ENCODE measurements at places on chromosomes 4 and X. TPM values are rescaled to one million over a fixed set of nuclear protein-coding genes. Genes with fewer than 3 reads are reported as not detected.

DNA sequence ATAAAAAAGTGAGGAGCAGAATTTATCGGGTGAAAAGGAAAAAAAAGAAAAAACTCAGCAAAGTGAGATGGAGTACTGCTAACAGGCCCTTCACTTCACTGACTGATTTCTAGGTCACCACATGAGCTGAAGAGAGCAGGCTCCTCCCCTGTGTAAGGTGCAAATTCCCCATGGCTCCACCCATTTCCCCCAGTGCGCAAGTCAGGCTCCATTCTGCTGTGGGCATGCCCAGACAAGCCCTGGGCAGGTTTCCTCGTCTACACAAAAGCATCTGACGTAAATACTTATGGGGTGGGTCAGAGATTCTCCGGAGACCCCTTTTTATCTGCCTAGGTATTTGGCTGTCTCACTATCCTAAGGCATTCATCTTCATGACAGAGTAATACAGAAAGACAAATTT, 157.9 kb downstream of the MAGEB5 start:
- H3K27ac ChIP-seq: no peak overlapping the region
- no peak overlapping the region for H3K4me3 ChIP-seq
- no peak for DNase-seq
- H3K4me1 ChIP-seq: no peaks in the 10 kb centered on the region

UPF3B gene
- 5.0 TPM for total RNA-seq

- no peak overlapping the region for H3K27ac ChIP-seq
- H3K4me3 ChIP-seq: no peak overlapping the region
- DNase-seq: no peak
- H3K27me3 ChIP-seq: no peaks in the 10 kb centered on the region
- H3K36me3 ChIP-seq: no peaks in the 10 kb centered on the region
- H3K4me1 ChIP-seq: no peaks in the 10 kb centered on the region
These were observed 46.2 kb downstream of the TIGD2 start for GRCh38 chr4:89157488-89158024.

DNA sequence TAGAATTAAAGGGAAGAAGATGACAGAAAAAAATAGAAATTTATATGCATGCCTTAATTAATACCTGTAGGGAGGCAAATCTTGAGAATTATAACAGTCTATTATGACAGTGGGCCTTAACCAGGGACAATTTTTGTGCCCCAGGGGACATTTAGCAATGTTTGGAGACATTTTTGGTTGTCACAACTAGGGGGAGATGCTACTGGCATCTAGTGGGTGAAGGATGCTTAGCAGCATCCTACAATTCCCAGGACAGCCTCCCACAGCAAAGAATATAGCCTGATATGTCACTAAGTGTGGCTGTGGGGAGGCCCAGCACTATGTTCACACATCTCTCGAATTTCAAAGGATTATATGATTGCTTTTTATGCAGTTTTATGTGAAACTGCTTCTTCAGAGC, 10.5 kb downstream of the GPR82 start:
- no peak overlapping the region for H3K27ac ChIP-seq
- DNase-seq: no peak
- H3K4me3 ChIP-seq: no peak overlapping the region
- peaks cover 3% of the 10 kb centered on the region for H3K36me3 ChIP-seq
- H3K4me1 ChIP-seq: no peaks in the 10 kb centered on the region

DNA sequence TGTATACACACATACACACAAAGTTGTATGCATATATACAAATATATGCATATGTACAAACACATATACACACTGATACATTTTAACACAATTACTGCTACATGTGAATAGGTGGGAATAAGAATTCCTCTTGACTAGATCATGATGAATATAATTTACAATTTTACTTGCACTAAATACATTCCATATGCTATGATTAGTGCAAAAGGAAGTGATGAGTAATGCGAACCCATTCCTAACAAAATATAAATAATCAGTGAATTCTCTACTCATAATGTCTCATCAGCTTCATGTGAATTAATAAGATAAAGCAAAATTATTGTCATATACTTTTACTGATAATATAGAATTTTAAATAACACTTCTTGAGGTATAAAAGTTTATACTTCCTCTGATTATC, 1077.3 kb upstream of the PCDH10 start:
- no peaks in the 10 kb centered on the region for H3K36me3 ChIP-seq
- no peaks in the 10 kb centered on the region for H3K27me3 ChIP-seq
- DNase-seq: no peak
- no peak overlapping the region for H3K4me3 ChIP-seq
- no peaks in the 10 kb centered on the region for H3K4me1 ChIP-seq

DNA sequence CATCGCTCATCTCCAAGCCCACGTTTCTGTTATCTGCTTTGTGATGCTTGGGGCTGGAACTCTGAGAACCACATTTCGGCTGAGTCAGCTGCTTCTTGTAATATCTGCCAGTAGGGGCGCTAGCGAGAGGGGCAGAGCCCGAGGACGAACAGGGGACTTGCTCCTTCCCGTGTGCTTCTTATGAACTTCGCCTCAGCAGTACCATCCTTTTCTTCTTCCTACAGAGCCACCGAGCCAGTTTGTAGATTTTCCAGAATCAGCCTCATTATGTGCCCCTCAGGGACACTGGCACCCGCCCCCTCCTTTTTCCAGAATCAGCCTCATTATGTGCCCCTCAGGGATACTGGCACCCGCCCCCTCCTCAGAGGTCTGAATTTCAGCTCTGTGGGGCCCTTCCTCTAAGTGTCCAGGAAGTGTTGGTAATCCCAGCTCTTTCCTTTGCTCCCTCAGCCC, 441.7 kb upstream of the RASGEF1B start:
- no peaks in the 10 kb centered on the region for H3K36me3 ChIP-seq
- no peak overlapping the region for H3K27ac ChIP-seq
- no peak overlapping the region for H3K4me3 ChIP-seq
- DNase-seq: peak; percentile 27
- no peaks in the 10 kb centered on the region for H3K27me3 ChIP-seq

GRCh38 chr4:8559524-8560264, 20.5 kb upstream of the GPR78 start:
- no peaks in the 10 kb centered on the region for H3K4me1 ChIP-seq
- no peak overlapping the region for H3K27ac ChIP-seq
- DNase-seq: no peak
- no peaks in the 10 kb centered on the region for H3K27me3 ChIP-seq

GRCh38 chr4:150315175-150315574, 236.9 kb downstream of the DCLK2 start:
- H3K4me1 ChIP-seq: no peaks in the 10 kb centered on the region
- no peak overlapping the region for H3K27ac ChIP-seq
- no peak overlapping the region for H3K4me3 ChIP-seq
- DNase-seq: no peak

GYPE gene
- 3.1 TPM for total RNA-seq

GRCh38 chr4:145719752-145720624, 40.0 kb downstream of the C4orf51 start:
- no peak overlapping the region for H3K4me3 ChIP-seq
- no peaks in the 10 kb centered on the region for H3K27me3 ChIP-seq
- no peak for DNase-seq
- peaks cover 12% of the 10 kb centered on the region for H3K4me1 ChIP-seq
- H3K36me3 ChIP-seq: no peaks in the 10 kb centered on the region

PCGF3 gene
- 30.6 TPM for total RNA-seq

DNA sequence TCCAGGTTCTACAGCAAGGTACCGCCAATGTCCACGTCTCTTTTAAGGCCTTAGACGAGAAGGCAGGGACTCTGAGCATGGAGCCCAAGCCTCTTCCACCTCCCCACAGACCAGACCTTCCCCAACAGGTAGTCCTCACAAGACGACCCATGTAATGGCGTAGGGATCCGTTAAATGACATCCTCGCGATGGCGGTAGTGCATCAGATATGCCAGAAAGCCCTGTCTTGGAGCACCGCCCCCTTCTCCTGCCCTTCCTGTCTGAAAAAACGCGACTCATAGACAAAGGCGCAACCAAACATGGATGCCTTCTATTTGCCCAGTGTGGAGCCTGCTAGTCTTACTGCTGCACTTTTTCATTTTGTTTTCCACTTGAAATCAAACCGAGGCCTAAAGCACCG, 185.4 kb downstream of the OR13H1 start:
- H3K36me3 ChIP-seq: no peaks in the 10 kb centered on the region
- peaks cover 3% of the 10 kb centered on the region for H3K27me3 ChIP-seq
- peak overlapping the region; percentile 49 for H3K4me3 ChIP-seq
- H3K27ac ChIP-seq: no peak overlapping the region
- no peak for DNase-seq

GRCh38 chr4:155828628-155829027, 37.4 kb downstream of the ASIC5 start:
- H3K4me3 ChIP-seq: no peak overlapping the region
- DNase-seq: no peak
- no peaks in the 10 kb centered on the region for H3K4me1 ChIP-seq
- H3K36me3 ChIP-seq: no peaks in the 10 kb centered on the region

GRCh38 chrX:139158256-139158655, 372.3 kb upstream of the F9 start:
- H3K4me1 ChIP-seq: no peaks in the 10 kb centered on the region
- H3K27ac ChIP-seq: no peak overlapping the region
- no peak for DNase-seq
- H3K4me3 ChIP-seq: no peak overlapping the region
- H3K36me3 ChIP-seq: no peaks in the 10 kb centered on the region

DNA sequence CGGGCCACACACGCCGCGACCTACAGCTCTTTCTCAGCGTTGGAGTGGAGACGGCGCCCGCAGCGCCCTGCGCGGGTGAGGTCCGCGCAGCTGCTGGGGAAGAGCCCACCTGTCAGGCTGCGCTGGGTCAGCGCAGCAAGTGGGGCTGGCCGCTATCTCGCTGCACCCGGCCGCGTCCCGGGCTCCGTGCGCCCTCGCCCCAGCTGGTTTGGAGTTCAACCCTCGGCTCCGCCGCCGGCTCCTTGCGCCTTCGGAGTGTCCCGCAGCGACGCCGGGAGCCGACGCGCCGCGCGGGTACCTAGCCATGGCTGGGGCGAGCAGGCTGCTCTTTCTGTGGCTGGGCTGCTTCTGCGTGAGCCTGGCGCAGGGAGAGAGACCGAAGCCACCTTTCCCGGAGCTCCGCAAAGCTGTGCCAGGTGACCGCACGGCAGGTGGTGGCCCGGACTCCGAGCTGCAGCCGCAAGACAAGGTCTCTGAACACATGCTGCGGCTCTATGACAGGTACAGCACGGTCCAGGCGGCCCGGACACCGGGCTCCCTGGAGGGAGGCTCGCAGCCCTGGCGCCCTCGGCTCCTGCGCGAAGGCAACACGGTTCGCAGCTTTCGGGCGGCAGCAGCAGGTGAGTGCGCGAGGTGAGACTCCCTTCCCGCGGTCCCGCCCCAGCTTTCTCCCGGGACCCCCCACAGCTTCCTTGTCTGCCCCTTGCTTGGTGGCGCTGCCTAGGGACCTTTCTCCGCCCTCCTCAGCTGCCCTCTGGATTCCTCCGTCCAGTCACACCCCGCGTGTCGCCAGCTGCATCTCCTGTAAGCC, 678 bp downstream of the BMP3 start:
- no peaks in the 10 kb centered on the region for H3K36me3 ChIP-seq
- peaks cover 32% of the 10 kb centered on the region for H3K27me3 ChIP-seq
- H3K27ac ChIP-seq: no peak overlapping the region
- no peak for DNase-seq
- H3K4me3 ChIP-seq: no peak overlapping the region

GRCh38 chr4:168843635-168844034, 166.4 kb downstream of the CBR4 start:
- no peaks in the 10 kb centered on the region for H3K36me3 ChIP-seq
- H3K4me3 ChIP-seq: no peak overlapping the region
- no peak overlapping the region for H3K27ac ChIP-seq
- DNase-seq: no peak
- H3K27me3 ChIP-seq: no peaks in the 10 kb centered on the region

NAP1L2 gene
- 1.6 TPM for total RNA-seq

- H3K4me3 ChIP-seq: no peak overlapping the region
- peak overlapping the region; percentile 27 for H3K27ac ChIP-seq
- no peaks in the 10 kb centered on the region for H3K27me3 ChIP-seq
These were observed 96.0 kb downstream of the PTTG2 start for GRCh38 chr4:38056011-38056685.

DNA sequence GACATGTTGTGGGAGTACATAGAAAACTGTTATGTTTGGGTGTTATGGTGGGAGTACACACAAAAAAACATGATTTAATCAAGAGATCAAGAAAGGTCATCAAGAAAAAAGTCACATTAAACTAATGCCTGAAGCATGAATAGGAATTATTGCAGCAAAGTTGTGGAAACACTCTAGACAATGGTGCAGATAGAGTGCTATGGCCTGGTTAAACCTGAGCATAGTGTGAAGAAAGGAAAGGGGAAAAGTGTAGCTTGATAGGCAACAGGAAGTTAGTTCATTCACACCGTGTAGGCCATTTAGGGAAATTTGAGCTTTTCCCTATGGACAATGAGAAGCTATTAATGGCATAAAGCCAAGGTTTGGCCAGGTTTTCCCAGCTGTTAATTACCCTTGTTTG, 162.1 kb upstream of the EMCN start:
- DNase-seq: no peak
- H3K36me3 ChIP-seq: no peaks in the 10 kb centered on the region
- no peaks in the 10 kb centered on the region for H3K4me1 ChIP-seq
- no peaks in the 10 kb centered on the region for H3K27me3 ChIP-seq

DNA sequence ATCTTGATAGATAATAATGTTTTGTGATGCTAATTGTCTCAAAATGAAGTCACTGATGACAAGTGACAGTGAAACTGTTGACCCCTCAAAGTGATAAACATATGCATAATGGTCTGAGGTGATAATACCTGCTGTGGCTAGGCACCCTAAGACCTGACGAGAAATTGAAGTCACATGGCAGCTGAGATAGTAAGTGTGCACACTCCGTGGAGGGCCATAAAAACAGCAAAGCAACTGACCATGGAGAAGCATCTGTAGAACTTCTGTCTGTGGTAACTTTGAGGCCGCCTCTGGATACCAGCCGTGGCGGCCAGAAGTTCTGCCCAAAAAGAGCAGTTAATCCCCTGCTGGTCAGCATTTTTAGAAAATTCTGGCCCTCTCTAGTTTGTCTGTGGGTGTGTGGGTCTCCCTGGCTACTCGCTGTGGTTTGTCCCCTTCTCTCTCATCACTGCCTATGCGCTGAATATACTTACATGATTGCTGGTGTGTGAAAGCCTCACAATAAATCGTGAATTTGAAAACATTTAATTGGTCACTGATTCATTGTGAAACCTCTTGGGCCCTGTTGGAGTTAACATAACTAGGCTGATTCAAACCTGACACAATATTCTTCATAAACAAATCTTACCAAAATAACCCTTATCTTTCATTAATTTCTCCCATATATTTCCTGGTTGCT, 50.6 kb downstream of the CCDC149 start:
- H3K27me3 ChIP-seq: no peaks in the 10 kb centered on the region
- H3K36me3 ChIP-seq: no peaks in the 10 kb centered on the region
- no peaks in the 10 kb centered on the region for H3K4me1 ChIP-seq
- no peak overlapping the region for H3K4me3 ChIP-seq
- no peak for DNase-seq

GRCh38 chr4:8167815-8168214, 9.2 kb upstream of the ABLIM2 start:
- no peak overlapping the region for H3K4me3 ChIP-seq
- no peaks in the 10 kb centered on the region for H3K4me1 ChIP-seq
- H3K27ac ChIP-seq: no peak overlapping the region
- no peaks in the 10 kb centered on the region for H3K27me3 ChIP-seq
- no peaks in the 10 kb centered on the region for H3K36me3 ChIP-seq
- DNase-seq: no peak

BRS3 gene
- 0.05 TPM for total RNA-seq
